NCI-H446 (cell line): ENCODE measurements at places on chromosomes 5 and 9.
A peak's percentile ranks its signal among the peaks of the same experiment; 100 is the strongest.

DNA sequence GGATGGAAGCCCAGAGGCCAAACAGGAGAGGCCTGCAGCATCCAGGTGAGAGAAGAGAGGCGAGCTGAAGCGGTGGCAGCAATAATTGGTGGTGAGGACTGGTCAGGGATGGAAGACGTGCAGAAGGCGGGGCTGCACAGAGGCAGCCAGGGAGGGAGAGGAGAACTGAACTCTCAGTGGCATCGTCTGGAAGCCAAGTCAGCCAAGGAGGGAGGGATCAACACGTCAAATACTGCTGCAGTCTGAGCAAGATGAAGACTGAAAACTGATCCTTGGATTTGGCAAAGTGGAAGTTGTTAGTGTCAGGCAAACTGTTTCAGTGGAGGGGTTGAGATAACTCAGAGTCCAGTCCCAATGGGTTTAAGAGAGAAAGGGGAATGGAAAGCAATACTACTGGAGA, 145.4 kb downstream of the CDK5RAP2 start:
- no peak for DNase-seq

GRCh38 chr9:136941231-136942111, 3.1 kb downstream of the FBXW5 start:
- no peak for DNase-seq

GRCh38 chr9:108854094-108854493, 1.7 kb downstream of the ACTL7B start:
- no peak for DNase-seq

DNA sequence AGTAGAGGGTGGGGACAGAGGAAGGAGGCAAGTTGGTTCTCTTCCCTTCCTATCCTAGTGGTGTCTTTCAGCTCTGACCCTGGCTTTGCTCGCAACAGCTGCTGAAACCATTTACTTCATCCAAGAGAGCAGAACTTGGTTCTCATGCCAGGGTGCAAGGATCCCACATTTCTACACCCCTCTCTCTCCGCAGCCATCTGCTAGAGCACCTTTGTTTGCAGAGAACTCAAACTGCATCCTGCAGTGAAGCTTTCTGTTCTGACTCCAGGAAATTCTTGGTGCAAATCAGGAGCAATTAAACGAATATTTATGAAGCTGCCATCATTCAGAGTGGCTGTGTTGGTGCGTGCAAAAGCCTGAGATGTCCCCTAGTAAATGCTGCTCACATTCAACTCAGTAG, 31.9 kb downstream of the NEUROG1 start:
- DNase-seq: no peak

- DNase-seq: no peak
These were observed 6.4 kb upstream of the NOL6 start for GRCh38 chr9:33480106-33480505.

DNA sequence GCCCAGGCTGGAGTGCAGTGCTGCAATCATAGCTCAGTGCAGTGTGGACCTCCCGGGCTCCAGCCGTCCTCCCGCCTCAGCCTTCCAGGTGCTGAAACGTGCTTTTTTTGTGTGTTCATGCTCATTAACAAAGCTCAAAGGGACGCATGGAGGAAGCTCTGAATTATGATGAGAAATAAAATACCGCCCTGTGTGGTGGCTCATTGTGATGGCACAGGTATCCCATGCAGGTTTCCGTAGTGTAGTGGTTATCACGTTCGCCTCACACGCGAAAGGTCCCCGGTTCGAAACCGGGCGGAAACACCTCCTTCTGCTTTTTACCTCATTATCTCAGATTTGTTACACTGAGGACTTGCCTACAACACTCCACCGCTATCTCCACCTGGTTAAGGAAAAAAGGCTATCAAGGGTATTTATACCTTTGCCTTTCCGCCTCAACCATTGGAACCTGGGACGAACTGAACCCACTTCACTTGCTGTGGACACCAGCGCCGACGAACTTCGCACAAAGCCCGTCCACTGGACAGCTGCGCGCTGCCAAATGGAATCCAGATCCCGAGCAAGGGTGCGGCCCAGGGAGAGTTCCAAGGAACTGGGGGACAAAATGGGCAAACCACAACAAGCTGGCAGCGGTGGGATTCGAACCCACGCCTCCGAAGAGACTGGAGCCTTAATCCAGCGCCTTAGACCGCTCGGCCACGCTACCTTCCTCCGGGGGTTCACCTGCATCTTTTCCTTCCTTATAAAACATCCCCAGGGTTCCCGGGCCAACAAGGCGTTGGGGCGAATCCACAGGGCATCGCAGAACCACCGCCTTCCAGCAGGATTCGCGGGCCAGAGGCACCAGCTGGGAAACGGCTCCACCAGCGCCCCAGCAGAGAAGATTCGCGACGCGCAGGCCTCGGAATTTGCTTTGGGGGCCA, 26.3 kb downstream of the OR2V2 start:
- no peak for DNase-seq

DNA sequence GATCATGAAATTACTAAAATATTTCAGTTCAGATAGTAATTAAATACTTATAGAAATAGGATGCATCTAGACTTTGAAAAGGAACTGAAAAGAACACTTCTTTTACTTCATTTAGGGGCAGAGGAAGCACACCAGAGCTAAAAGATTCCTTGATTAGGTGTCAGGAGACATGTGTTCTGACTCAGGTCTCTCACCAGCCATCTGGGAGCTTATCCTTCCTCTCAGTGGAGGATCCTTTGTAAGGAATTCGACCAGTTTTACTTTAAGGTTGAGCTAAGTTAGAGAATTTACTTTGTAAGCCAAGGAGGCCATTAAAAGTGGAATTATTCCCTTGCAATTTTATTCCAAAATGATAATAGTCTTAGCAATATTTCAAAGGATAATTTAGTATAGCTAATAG, 16.7 kb downstream of the VCAN start:
- no peak for DNase-seq

GRCh38 chr5:72125941-72126620, 18.8 kb downstream of the MAP1B start:
- no peak for DNase-seq

DNA sequence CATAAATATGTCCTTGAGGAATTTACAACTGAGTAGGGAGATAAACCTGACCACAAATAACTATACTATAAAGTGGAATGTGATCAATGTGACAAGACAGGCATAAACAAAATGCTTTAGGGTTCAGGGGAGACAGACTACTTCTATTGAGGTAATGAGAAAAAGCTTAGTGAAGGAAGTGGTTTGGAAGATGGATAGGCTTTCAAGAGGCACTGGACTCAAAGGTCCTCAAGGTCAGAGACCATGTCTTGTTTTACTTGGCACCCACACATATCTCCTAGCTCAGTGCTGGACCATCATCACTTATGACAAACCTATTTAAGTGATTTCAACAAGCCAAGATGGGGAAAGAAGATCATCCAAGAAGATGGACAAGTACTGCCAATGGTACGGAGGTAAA, 257.8 kb downstream of the BNC2 start:
- no peak for DNase-seq

- DNase-seq: no peak
These were observed 1.0 kb upstream of the MXD3 start for GRCh38 chr5:177312649-177313181.

DNA sequence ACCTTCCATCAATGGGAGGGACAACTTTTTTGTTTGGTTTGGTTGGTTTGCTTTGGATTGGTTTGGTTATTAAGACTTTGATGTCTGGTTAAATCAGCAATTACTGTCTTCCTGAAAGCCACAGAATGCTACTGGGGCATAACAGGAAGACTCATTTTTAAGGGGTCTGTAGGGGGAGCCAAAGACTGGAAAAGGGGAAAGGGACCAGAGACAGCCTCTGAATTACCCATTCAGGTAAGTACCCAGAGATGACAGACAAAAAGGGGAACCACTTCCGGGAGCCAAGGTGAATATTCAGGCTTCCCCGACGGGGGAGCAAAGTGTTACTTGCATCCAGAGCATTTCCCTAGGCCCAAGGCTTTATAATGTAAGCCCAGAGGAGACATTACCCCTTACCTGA, 4.6 kb upstream of the FEM1C start:
- DNase-seq: peak; percentile 14

DNA sequence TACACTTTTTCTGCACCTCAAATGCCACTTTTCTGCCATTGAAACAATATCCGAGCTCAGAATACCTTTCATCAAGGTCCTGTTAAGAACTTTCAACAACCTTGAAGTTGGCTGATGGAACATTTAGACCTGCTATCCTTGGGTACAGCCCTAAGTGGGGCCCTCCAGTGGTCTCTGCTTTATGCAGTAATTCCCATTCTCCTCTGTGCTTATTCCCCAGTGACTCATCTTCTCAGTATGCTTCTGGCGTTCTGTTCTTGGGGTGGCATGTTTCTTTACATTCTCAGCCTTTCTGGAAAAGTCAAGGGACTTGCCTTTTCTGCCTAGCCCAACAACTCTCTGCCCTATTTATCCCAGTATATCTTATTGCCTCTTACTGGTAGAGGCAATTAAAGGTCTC, 7.1 kb downstream of the ANP32B start:
- DNase-seq: no peak

DNA sequence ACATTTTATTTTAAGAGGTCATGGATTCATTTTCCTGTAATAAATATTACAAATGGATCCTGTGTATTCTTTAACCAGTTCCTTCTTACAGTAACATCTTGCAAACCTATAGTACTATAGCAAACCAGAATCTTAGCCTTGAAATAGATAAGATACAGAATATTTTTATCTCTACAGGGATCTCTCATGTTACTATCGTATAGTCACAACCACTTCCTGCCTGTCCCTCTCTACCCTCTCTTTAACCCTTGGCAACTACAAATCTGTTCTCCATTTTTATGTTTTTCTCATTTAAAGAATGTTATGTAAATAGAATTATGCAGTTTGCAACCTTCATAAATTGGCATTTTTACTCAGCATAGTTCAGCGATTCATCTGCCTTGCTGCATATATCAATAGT, 454.0 kb downstream of the DIRAS2 start:
- no peak for DNase-seq

DNA sequence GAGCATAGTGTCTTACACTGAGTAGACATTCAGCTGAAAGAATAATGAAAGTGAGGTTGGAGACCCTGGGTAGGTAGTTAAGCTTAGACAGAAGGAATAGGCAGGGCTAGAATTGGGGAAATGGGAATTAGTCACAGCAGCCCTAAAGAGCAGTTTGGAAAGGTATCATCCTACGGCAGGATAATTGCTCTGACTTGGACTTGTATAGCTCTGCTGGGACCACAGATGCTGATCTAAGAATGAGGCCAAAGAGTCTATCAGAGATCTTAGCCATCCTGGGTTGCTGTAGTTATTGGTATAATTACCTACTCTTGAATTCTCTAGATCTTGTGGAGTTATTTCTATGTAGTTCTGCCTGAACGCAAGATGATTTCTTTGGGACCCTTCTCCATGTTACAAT, 288.0 kb downstream of the ASTN2 start:
- DNase-seq: no peak

DNA sequence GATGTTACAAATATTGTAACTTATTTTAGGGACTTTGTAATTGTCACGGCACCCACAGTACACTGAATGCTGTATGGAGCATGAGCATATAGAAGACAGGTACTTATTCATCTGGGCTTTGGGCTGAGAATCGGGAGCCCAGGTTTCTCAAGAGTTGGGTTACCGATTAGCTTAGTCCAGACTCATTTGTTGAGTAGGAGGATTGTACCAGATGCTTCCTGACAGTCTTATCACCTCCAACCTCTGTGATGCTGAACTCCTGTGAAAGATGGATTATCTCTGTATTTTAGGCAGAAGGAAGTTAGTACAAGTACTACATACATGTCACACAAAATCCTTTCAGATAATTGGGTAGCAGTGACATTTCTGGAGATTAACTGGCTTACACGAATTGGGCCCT, 79.2 kb downstream of the SV2C start:
- no peak for DNase-seq

DNA sequence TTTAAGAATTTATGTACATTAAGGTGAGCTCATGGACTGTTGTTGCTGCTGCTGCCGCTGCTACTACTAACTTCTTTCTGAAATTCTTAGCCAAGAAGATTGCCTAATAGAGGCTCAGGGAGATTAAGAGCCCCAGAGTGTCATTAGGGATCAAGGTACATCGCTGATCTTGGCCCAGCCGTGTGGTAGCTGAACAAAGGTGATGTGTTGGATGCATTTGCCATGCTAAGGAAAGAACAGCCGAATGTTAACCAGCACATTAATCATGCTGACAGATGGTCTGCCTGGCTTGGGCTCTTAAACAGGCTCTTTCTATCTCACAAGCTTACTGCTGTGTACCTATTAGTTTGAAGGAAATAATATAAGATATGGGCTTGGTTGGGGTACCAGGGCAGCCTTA, 137.1 kb downstream of the KCTD16 start:
- no peak for DNase-seq

DNA sequence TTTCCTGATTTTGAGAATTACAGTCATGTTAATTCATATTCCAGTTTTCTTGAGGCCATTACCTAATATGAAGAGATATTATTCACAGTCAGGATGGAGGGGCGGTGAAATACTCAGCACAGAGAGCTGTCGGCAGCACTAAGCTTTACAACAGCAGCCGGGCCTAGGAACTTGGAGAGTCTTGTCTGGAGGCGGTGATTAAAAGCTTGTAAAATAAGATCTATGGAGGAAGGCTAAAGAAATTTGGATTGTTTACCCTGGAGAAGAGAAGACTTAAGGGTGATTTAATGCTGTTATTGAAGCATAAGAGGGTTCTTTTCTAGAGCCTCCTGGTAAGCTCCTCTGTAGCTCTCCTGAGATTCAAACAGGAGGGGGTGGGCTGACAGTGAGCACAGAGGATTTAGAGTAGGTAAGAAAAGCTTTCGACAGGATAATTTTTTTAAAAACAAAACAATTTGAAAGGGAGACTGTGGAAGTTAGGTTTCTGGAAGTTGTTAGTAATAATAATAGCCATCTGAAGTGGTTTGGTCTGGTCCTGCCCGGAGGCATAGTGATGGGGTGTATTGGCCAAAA, 406.3 kb upstream of the ADAMTSL1 start:
- DNase-seq: no peak
